Fibroblast of skin of abdomen (primary cell): ENCODE measurements at places on chromosomes 1 and 21.

GRCh38 chr1:113904293-113904673 is 316 bp downstream of the AP4B1 start:
- DNase-seq, result no peak

DNA sequence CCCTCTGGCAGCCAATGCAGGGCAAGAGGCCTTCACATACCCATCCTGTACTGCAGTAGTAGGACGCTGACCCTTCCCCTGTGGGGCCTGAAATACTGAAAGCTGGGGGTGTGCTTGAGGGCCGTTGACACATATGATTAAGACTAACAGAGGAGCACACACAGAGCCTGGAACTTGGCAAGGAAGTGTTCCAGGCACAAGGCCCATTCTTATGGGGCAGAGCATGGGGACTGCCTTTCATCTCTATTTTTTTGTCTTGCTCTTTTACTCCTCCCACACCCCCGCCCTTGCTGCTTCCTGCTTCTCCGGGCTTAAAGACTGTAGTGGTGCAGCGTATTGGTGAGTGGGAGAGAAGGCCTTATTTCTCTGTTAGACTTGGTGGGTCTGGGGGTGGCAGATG is 137.4 kb downstream of the BACH1 start:
- no peak for DNase-seq

- no peak for DNase-seq
These were observed 51.3 kb upstream of the RIPK4 start for GRCh38 chr21:41817877-41818855.

DNA sequence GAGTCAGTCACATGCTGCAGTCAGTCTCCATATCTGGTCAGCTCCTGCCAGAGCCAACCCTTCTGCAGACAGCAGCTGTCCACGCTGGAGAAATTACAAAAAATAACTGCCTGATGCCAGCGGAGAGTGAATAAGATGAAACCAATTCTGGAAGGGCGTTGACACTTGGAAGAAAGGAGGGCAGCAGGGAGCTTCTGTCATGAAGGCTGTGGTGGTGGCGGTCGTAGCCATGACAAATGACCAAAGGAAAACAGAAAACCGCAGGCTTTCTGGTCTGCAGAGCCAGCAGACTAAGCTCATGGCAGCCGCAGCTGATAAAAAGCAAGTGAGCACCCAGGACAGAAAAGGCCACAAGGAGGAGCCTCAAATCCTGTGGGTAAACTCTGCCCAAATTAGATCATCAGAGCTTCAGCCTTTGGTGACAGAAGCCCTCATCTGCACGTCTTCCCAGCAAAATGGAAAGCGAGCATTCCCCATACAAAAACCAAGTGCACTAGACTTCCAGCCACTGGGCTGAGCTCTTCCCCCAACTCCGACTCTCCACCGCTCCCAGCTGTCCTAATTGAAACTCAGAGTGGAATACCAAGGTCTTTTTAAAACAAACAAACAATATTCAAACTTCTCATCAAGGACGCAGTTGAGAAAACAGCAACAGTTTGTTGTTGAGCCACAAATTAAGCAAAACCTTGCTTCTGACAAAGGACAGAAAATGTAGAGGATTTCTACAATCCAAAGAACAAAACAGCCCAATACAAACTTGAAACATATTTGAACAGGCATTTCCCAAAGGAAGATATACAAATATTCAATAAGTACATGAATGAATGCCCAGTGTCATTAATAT is 28.7 kb downstream of the RSPH1 start:
- no peak for DNase-seq
